ENCODE measurements at places on chromosomes 1 and 21.

DNA sequence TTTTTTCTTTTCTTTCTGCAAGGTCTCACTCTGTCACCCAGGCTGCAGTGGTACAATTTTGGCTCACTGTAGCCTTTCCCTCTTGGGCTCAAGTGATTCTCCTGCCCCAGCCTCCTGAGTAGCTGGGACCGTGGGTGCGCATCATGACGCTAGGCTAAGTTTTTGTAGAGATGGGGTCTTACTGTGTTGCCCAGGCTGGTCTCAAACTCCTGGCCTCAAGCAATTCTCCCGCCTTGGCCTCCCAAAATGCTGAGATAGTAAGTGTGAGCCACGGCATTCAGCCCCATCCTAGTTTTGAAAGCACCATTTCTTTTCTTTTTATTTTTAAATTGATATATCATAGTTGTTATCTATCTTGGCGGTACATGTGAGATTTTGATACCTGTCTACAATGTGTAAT is 140.6 kb downstream of the GALNT2 start:
- no peak for DNase-seq

GRCh38 chr1:191536791-191537429 is 621.4 kb upstream of the RGS18 start:
- no peak for DNase-seq

DNA sequence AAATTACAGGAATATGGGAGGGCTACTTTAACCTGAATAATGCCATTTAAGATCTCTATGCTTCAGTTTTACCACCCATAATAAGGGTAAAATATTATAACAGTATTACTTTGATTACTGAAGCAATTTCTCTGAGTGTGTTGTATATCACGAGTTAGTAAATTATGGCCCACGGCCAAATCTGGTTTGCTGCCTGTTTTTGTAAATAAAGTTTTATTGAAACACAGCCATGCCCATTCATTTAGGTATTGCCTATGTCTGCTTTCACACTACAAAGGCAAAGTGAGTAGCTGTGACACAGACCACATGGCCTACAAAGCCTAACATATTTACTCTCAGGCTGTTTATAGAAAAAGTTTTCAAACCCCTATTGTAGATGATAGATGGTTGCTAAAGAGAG is 156.8 kb downstream of the CDC42BPA start:
- no peak for DNase-seq

DNA sequence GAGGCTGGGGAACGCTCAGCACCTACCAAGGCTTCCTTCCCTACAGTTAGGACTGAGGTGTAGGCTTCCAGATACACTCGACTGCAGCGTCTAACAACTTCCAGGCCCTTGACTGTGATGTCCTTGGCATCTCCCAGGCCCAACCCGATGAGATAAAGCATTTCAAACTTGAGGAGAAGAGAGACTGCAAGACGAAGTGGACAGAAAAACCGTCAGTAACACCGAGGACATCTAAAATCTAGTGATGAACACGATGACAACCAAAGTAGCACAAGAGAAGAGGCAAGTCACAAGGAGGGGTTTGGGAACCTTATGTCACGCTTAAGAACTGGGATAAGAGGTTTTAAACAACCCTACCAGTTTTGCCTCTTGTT is 314 bp downstream of the DPH5 start:
- no peak for DNase-seq

DNA sequence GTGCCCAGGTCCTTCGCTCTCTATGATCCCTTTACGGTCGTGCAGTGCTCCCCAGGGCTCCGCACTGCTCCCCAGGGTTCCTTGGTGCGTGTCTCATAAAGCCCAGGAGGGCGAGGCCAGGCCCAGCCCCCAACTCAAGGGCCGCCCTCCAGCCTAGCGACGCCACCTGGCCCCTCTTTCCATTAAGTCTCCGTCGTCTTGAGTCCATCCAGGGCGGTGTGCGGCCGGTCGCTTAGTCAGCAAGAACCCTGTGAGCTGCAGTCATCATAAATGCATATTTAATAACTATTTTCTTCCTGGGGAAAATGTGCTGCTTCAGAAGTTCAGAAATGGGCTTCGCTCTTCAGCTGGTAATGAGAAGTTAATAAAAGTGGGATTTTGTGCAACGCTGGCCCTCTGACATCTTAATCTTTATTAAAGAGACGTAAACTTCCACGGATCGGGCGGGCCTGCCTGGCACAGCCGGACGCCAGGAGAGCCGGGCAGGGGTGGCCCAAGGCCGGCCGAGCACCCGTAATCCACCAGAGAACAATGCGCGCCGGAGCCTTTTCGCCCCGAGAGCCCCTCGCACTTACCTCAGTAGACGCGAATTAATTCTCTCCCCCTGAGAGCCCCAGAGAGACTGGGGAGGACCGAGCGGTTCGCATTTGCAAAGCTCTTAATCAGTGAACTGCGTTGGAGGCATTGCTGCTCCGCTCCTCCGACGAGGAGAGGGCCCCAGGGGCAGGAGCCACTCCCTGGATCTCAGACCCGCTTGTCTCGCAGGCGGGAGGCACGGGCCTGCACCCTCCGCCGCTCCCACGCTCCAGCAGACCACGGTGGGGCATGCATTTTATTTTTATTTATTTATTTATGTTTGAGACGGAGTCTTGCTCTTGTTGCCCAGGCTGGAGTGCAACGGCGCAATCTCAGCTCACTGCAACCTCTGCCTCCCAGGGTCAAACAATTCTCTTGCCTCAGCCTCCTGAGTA is 188.3 kb upstream of the ARHGEF16 start:
- DNase-seq: no peak

- DNase-seq: no peak
Observed at GRCh38 chr1:234858722-234859121, 248.7 kb upstream of the IRF2BP2 start.

GRCh38 chr1:28902738-28903137 is 11.6 kb upstream of the EPB41 start:
- DNase-seq: no peak

- no peak for DNase-seq
Observed at GRCh38 chr1:112558634-112559033, 49.9 kb downstream of the WNT2B start.

- no peak for DNase-seq
Observed at GRCh38 chr1:203993256-203993655, 79.7 kb upstream of the SOX13 start.

GRCh38 chr1:200369706-200370105 is 40.1 kb downstream of the ZNF281 start:
- DNase-seq: no peak

- no peak for DNase-seq
Observed at GRCh38 chr1:84887261-84887934, 5.6 kb downstream of the LPAR3 start.

GRCh38 chr1:159705251-159705903 is 9.0 kb downstream of the CRP start:
- no peak for DNase-seq

DNA sequence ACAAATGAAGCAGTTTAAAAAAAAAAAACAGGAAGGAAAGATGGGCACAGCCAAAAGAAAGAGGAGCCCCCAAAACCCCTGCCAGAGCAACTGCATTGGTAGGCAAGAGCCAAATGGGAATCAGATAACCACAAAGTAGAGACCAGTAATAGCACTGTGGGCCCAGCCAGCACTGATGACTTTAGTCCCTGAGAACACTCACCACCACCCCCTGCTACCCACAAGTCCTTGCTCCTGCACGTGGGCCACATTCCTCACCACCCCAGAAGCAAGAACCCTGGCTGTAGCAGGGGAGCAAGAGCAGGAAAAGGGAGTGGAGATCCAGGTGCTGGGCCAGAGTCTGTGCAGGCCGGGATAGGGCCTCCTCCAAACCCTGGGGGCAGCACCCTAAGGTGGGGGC is 86.1 kb downstream of the RRAGC start:
- no peak for DNase-seq

GRCh38 chr1:45785583-45785982 is 17.8 kb upstream of the MAST2 start:
- peak; percentile 87 for DNase-seq

DNA sequence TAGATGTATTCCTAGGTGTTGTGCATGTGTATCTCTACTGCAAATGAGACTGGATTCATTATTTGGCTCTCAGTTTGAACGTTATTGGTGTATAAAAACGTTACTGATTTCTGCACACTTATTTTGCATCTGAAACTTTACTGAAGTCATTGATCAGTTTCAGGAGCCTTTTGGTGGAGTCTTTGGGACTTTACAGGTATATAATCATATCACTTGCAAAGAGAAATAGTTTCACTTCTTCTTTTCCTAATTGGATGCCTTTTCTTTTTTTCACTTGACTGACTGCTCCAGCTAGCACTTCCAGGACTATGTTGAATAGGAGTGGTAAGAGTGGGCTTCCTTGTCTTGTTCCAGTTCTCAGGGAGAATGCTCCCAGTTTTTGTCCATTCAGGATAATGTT is 252.2 kb downstream of the SMYD3 start:
- DNase-seq: no peak

DNA sequence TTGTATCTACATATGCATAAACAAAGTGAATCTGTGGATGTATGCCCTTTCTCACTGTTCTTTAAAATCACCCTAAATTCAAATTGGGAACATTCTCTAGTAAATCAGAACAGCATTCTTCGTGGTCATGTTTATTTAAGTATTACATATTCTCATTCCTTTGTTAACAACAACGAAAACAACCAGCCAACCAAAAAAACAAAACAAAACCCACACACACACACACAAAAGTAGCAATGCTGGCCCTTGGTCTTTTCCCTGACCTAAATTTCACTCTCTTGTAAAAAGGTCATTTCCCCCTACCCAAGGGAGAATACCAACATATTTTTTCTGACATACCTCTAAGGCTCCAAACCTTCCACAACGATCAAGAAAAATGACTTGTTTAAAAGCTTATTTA is 102.6 kb downstream of the NRIP1 start:
- no peak for DNase-seq

- DNase-seq: peak; percentile 67
Observed at GRCh38 chr1:89823679-89824292, 3.0 kb downstream of the LRRC8D start.

DNA sequence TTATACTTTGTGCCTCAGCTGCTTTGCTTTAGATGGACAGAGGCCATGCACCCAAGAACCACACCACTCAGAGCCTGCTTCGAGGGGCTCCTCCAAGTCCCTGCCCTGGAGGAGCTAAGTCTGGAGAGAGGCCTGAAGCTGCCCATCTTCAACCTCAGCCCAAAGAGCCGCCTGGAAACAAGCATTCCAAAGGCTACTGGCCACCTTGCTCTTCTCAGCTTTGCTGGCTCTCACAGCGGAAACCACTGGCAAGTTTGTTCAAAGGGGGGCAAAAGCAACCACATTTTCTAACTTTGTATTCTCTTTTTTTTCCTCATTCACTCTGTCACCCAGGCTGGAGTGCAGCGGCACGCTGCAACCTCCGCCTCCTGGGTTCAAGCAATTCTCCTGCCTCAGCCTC is 23.2 kb downstream of the VPS26C start:
- no peak for DNase-seq

GRCh38 chr1:45531873-45532272 is 10.2 kb upstream of the PRDX1 start:
- no peak for DNase-seq

- peak; percentile 55 for DNase-seq
Observed at GRCh38 chr1:180536821-180537372, 21.9 kb upstream of the OVAAL start.

DNA sequence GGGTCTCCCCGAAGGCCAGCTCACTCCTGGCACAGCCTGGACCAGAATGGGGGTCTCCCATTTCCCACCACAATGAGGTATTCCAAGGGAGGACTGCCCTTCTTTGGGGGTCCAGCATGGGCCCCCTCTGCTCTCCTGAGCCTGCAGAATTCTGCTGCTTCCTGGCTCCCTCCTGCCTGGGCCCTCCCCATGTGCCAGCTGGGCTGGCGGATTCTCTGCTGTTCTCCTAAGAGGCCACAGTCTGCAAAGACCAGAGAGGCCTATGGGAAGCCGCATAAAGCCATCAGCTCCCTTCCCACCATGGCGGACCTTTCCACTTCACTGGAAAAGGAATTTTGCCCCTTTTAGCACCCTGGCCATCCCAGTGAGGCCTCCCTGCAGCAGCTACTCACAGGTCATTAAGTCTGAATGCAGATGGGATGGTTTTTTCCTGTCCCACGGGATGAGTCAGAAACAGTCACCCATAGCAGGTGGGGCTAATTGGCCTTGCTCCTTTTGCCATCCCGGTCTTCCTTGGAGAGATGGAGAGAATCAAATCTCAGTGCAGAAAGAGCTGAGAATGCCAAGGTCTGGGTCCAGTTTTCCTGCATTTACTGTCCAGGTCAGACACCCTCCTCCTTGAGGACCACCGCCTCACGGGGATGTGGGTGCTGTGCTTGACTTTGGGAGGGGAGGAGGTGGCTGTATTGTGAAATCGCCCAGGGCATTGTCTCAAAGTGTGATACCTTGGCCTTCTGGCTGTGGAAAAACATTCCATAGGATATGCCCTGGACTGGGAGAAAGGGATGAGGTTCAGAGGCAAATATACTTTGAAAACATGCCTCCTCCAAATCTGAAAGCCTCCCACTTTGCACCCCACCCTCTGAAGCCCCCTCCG is 23.2 kb downstream of the MYBPH start:
- DNase-seq: no peak

- peak; percentile 83 for DNase-seq
Observed at GRCh38 chr1:222654849-222655248, 37.0 kb downstream of the MIA3 start.

- no peak for DNase-seq
Observed at GRCh38 chr1:236992449-236992848, 11.8 kb downstream of the MT1HL1 start.

DNA sequence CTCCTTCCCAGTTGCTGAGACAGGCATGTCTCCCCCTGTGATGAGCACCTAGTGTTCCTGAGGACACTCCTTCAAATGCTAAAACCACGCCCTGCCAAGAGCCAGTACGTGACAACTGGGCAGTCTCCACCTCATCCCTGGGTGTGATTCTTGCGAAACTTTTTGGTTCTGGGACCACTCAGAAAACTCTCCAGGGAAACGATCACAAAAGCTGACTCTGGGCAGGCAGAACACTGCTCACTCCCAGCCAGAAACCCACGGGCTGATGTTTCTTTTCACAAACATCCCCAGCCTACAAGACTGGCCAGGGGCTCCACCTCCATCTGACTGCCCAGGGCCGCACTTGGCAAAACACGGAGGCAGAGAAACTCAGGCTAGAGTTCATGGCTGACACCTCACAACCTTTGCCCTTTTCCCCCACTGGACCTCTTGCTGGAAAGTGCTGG is 24.4 kb downstream of the DHRS3 start:
- no peak for DNase-seq

DNA sequence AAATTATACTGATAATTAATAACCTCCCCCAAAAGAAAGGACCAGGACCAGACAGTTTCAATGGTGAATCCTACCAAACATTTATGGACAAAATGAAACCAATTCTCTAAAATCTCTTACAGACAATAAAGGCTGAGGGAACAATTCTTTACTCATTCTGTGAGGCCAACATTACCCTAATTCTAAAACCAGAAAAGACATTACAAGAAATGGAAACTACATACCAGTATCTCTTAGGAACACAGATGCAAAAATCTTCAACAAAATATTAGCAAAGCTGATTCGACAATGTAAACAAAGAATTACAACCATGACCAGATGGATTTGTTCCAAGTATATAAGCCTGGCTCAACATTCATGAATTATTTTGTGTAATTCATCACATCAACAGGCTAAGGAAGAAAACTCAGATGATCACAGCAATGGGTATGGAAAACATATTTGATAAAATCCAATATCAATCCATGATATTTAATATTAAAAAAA is 8.6 kb downstream of the TMED5 start:
- no peak for DNase-seq

- no peak for DNase-seq
Observed at GRCh38 chr1:232542633-232543593, 87.0 kb downstream of the SIPA1L2 start.
